ENCODE measurements at places on chromosomes 12 and 14.

- DNase-seq, result no peak
Measured at GRCh38 chr12:64694130-64695040, 64.8 kb downstream of the GNS start.

GRCh38 chr14:50400461-50400860 is 3.8 kb upstream of the CDKL1 start:
- no peak for DNase-seq

DNA sequence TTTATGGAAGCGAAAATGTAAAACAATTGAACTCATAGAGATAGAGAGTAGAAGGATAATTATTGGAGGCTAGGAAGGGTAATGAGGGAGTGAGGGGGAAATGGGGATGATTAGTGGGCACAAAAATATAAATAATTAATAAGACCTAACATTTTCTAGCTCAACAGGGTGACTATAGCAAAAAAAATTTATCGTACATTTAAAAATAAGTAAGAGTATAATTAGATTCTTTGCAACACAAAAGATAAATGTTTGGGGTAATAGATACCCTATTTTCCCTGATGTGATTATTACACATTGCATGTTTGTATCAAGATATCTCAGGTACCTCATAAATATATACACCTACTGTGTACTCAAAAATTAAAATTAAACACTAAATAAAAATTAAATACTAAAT is 1070.0 kb downstream of the LRFN5 start:
- DNase-seq, result no peak

GRCh38 chr12:1932264-1932777 is 13.9 kb upstream of the CACNA2D4 start:
- no peak for DNase-seq

GRCh38 chr12:14396071-14396470 is 30.6 kb downstream of the ATF7IP start:
- DNase-seq, result no peak

- no peak for DNase-seq
Measured at GRCh38 chr14:69288011-69288771, 28.2 kb downstream of the GALNT16 start.

- no peak for DNase-seq
Measured at GRCh38 chr12:27751386-27752047, 28.5 kb upstream of the KLHL42 start.

DNA sequence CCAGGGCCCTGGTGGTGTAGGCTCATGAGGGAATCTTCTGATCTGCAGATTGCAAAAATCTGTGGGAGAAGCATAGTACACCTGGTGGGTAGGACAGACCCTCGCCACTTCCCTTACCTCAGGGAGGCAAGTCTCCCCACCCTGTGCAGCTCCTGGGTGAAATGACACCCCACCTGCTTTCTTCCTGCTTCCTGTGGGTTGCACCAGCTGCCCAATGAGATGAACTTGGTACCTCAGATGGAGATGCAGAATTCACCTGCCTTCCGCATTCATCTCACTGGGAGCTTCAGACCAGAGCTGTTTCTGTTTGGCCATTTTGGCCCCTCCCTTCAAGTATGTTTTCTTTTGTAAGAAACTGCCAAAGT is 4.7 kb downstream of the CLEC2D start:
- DNase-seq, result no peak

- no peak for DNase-seq
Measured at GRCh38 chr14:99323603-99324185, 51.7 kb upstream of the BCL11B start.

Measured in bone marrow (tissue), 2 donors.